ENCODE measurements at places on chromosomes 2 and 18.

DNA sequence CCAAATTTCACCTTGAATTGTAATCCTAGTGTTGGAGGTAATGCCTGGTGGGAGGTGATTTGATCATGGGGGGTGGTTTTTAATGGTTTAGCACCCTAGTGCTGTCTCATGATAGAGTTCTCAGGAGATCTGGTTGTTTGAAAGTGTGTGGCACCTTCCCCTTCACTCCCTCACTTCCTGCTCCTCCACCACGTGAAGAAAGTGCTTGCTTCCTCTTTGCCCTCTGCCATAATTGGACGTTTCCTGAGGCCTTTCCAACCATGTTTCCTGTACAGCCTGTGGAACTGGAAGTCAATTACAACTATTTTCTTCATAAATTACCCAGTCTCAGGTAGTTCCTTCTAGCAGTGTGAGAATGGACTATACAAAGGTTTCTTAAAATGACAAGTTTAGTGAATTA lies 251.8 kb upstream of the NETO1 start:
- DNase-seq, result no peak

GRCh38 chr2:15159751-15160177 lies 401.4 kb downstream of the NBAS start:
- DNase-seq, result no peak

GRCh38 chr2:205673312-205673711 lies 9.0 kb upstream of the NRP2 start:
- no peak for DNase-seq

GRCh38 chr18:62371436-62371835 lies 46.3 kb downstream of the TNFRSF11A start:
- no peak for DNase-seq

DNA sequence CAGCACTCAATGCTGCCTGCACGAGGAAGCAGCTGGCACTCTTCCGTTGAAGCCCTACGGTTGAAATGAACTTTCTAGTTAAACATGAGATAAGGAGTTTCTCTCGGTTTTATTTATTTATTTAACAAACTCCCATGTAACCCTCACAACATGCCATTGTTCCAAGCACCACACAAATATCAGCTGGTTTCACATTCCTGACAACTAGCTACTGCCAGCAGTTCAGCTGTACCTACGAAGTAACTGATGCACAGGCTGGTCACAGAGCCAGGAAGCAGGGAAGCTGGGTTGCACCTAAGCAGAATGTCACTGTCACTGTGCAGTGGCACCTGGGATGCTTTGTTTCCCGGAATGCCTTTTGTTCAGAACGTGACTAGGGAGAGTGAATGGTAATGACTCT lies 18.1 kb downstream of the TIMM21 start:
- no peak for DNase-seq

- no peak for DNase-seq
These were observed 126.8 kb downstream of the BCL2L11 start for GRCh38 chr2:111247491-111247890.

DNA sequence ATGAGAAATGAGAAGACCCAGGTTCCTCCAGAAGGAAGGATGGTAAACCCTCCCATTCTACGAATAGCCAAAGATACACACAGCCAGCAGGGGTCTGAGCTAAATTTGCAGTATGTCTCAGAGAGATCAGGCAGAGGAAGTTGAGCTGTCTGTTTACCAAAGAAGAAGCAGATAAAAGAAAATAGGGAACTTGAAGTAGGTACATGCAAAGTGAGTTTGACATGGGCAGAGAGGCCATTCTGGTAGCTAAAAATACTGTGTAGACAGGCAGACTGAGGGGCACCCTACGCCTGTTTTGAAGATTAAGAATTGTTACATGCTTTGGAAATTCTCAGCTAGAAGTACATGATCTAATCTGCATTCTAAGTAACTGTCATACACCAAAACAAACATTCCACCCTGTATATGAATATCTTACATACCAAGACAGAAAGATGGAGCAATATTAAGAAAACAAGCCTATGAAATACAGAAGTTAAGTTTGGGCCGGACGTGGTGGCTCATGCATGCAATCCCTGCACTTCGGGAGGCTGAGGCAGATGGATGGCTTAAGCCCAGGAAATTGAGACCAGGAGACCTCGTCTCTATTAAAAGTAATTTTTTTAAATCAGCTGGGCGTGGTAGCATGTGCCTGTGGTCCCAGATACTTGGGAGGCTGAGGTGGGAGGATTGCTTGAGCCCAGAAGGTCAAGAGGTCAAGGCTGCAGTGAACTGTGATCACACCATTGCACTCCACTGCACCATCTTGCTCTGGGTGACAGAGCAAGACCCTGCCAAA lies 157.9 kb downstream of the ANKRD44 start:
- no peak for DNase-seq

DNA sequence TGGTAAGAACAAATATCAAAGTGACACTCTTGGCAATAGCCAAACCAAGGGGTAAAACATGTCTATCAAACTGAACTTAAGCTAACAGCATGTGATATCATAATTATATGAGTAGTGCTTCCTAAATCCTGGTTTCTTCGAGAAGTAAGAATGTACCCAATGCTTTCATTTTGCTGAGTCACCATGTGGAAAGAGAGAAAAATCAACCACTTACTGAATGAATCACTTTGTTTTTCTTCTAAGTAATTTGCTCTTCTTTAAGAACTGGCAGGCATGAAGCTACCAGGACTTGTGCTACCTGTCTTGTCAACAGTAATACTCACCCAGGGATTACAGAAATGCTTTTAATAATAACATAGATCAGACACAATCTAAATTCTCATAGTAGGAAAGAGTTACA lies 19.0 kb upstream of the DUSP19 start:
- no peak for DNase-seq

GRCh38 chr18:36732264-36732663 lies 96.5 kb downstream of the TPGS2 start:
- no peak for DNase-seq

DNA sequence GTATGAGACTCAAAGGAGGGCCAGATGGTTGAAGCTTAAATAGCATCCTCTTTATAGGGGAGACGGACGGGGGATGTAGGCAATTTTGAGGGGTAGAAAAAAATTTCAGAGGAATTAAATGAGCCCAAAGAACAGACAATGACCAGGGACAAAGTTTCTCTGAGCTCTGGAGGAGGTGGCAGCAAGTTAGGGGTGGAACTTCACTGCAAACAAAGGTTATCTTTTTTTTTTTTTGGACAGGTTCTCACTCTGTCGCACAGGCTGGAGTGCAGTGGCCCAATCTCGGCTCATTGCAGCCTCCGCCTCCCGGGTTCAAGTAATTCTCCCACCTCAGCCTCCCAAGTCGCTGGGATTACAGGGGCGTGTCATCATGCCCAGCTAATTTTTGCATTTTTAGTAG lies 195.6 kb downstream of the PDE11A start:
- no peak for DNase-seq

DNA sequence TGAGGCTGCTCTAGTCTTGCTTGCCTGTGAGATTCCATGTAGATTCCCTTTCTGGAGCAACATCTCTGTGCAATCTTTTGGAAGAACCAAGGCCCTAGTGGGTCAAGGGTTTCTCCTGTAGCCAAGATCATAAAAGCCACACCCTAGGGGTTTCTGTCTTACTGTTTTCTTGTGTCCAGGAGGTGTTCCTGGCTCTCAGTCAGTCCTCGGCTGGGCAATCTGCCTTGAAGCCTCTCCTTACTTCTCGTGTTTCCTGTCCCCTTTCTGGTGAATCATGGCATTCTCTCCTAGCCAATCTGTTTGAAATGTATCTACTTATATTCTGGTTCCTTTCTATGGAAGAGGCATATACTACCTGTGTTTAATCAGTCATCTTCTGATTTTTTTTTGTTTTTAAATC lies 484.8 kb upstream of the UBE2E3 start:
- no peak for DNase-seq

- no peak for DNase-seq
These were observed 378.6 kb downstream of the MEIS1 start for GRCh38 chr2:66813525-66813924.

- no peak for DNase-seq
These were observed 54.5 kb downstream of the COL6A3 start for GRCh38 chr2:237359518-237359840.

DNA sequence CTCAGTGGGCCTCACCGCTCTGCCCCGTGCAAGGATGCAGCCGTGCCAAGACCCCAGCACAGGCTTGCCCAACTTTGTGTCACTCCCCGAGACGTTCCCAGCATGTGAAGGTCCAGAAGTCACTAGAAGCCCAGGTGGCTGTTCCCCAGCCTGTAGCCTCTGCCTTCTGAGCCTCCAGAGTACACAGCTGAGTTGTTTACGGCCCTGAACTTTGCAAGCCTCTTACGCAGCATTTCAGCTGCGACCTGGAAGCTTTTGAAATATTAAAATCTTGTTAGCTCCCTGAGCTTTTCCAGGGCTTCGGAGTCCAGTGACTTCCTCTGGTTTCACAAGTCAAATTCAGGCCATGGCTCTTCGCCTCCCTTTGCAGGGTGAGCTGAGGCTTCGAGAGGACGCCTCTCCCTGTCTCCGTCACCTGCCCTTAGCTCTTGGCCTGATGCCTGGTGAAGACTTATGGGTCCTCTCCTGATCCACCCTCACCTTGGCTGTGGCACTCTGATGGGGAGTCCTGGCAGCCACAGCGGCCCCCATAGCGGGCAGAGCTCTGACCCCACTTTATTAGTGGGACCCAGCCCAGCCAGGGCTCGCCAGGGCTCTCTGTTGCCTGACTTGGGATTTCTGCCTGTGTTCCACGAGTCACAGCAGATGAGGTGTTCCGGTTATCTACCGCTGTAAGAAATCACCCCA lies 76.5 kb upstream of the HPCAL1 start:
- no peak for DNase-seq

GRCh38 chr2:144156736-144157640 lies 362.9 kb downstream of the ZEB2 start:
- no peak for DNase-seq

GRCh38 chr2:239093542-239093941 lies 245.7 kb downstream of the TWIST2 start:
- no peak for DNase-seq

- no peak for DNase-seq
These were observed 427.2 kb downstream of the KCNJ3 start for GRCh38 chr2:155125585-155126230.

DNA sequence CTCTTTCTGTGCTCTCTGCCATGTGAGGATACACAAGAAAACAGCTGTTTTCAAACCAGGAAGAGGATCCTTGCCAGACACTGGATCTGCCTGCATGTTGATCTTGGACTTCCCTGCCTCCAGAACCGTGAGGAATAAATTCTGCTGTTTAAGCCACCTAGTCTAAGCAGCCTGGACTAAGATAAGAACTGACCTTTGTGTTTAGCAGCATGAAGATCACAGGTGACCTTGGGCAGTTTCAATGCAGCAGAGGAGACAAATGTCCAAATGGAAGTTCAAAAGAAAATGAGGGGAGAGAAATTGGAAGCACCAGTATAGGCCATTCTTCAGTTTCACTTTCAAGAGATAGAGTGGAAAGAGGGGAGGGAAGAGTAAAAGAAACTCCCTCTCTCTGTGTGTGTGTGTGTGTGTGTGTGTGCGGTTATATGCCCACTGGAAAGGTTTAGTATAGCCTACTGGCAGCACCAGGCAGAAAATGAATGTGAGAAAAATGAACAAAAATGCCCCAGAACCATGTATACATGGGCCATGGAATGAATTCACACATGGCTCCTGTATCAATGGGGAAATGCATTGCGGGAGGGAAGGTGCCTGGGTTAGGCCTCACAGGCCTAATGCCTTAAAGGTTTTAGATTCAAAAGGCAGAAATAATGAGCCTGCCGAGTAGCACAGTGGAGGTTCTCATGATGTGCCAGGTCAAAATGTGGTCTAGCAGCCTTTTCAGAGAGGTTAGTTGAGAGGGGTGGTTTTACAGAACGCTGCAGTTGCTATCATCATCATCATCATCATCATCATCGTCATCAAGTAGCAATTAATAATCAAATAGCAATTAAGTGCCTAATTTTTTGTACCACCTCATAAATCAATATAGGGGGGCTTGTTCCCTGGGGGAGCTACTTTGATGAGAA lies 1.1 kb upstream of the CERS6 start:
- DNase-seq, result no peak

GRCh38 chr18:41155910-41156851 lies 798.9 kb upstream of the PIK3C3 start:
- no peak for DNase-seq

DNA sequence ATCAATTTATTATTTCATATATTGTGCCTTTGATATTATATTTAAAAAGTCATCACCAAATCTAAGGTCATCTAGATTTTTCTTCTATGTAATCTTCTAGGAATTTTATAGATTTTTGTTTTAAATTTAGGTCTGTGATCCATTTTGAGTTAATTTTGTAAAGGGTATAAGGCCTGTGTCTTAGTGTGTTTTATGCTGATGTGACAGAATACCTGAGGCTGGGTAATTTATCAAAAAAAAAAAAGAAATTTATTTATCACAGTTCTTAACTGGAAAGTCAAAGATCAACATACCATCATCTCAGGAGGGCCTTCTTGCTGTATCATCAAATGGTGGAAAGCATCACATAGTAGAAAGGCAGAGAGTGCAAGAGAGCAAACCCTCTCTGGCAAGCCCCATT lies 216.2 kb downstream of the PDE1A start:
- DNase-seq, result no peak

DNA sequence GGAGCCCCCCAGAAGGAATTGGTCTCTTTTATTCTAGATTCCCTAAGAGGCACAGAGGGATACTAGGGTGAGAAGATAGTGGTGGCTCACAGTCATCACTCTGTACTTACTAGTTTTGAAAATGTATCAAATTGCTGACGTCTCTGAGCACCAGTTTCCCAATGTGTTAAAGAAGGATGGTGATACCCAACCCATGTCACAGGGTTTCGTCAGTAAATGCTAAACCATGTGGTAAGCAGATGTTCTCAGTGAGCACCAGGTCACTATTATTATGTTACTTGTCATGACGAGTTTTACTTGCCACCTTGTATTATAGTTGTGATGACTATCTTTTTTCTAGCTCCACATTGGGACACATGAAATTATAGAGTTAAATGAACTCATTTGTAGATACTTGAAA lies 54.7 kb downstream of the NEDD4L start:
- no peak for DNase-seq

GRCh38 chr2:121263996-121264715 lies 20.8 kb downstream of the TFCP2L1 start:
- no peak for DNase-seq

- no peak for DNase-seq
These were observed 270.6 kb upstream of the TANK start for GRCh38 chr2:160889439-160890170.

- no peak for DNase-seq
These were observed 52.5 kb downstream of the MARCHF4 start for GRCh38 chr2:216319771-216320170.

- DNase-seq, result no peak
These were observed 390.1 kb upstream of the ST6GAL2 start for GRCh38 chr2:107276034-107276433.

GRCh38 chr18:34890486-34891085 lies 150.6 kb upstream of the MAPRE2 start:
- DNase-seq, result no peak

GRCh38 chr2:194116861-194117260 lies 1540.2 kb upstream of the SLC39A10 start:
- no peak for DNase-seq

GRCh38 chr18:32610176-32610575 lies 139.5 kb upstream of the GAREM1 start:
- no peak for DNase-seq

GRCh38 chr2:218397820-218398436 lies 1.7 kb upstream of the CTDSP1 start:
- DNase-seq, result no peak
